M059J (cell line): ENCODE measurements at places on chromosomes 1 and 21. TPM values are rescaled to one million over a fixed set of nuclear protein-coding genes. Genes with fewer than 3 reads are reported as not detected.

The JAM2 gene
- 1.7 and 3.0 TPM in 2 replicates for total RNA-seq

GRCh38 chr1:229508823-229509337 is 739 bp upstream of the NUP133 start:
- DNase-seq, result no peak

The SLC30A2 gene
- 0.52 and 1.8 TPM in 2 replicates for total RNA-seq

- DNase-seq, result no peak
Measured at GRCh38 chr21:31974454-31974985, 101.7 kb downstream of the HUNK start.

DNA sequence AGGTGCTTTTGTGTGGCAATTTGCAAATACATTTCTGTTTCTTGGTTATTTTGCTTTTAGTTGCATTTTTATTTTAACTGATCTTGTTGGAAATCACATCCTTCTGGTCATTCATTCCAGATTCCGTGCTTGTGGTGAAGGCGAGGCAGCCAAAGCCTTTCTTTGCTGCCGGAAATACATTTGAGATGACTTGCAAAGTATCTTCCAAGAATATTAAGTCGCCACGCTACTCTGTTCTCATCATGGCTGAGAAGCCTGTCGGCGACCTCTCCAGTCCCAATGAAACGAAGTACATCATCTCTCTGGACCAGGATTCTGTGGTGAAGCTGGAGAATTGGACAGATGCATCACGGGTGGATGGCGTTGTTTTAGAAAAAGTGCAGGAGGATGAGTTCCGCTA is 34.8 kb upstream of the CD101 start:
- DNase-seq, result no peak

DNA sequence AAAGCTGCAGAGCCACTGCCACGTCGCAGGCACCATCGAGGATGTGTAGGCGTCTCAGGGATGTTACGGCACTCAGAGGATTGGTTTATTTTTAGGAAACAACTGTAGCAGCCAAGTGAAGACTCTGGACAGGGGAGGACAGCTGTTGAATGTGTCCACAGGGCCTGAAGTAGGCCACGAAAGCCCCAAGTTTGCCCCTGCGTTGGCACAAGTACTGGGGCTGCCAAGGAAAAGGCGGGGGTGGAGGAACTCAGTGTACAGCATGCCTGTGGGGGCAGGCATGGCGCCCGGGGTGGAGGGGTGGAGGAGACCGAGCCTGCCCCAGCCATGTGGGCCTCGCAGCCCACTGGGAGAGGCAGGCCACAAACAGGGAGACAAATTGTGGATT is 89.7 kb downstream of the ADARB1 start:
- no peak for DNase-seq
